Right renal pelvis (tissue), 4 donors: ENCODE measurements at places on chromosomes 11 and 22. TPM values are rescaled to one million over a fixed set of nuclear protein-coding genes. Genes with fewer than 3 reads are reported as not detected.

ST14 gene
- polyA plus RNA-seq = 31.8 TPM

ADM gene
- polyA plus RNA-seq = 7.4 TPM

EHF gene
- 18.0 TPM for polyA plus RNA-seq

APOA5 gene
- polyA plus RNA-seq = not detected

GPR83 gene
- 0.58 TPM for polyA plus RNA-seq

DNA sequence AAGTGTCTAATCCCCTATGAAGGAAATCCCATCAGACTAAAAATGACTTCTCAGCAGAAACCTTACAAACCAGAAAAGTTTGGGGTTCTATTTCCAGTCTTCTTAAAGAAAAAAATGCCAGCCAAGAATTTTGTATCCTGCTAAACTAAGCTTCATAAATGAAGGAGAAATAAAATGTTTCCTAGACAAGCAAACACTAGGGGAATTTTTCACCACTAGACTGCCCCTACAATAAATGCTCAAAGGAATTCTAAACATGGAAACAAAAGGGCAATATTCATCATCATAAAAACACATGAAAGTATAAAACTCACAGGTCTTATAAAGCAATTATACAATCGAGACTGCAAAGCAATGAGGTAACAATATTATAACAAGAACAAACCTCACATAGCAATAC lies 124.3 kb downstream of the PLEKHA7 start:
- DNase-seq = no peak

- DNase-seq = no peak
Observed at GRCh38 chr11:74388678-74389327, 9.4 kb downstream of the PGM2L1 start.

GRCh38 chr11:31797190-31798056 lies 13.7 kb downstream of the PAX6 start:
- no peak for DNase-seq

GRCh38 chr11:12716816-12717215 lies 42.6 kb downstream of the TEAD1 start:
- DNase-seq = no peak
